ENCODE measurements at places on chromosomes 3 and 15.

- no peak for DNase-seq
- H3K27ac ChIP-seq: no peak overlapping the region
- H3K36me3 ChIP-seq: no peaks in the 10 kb centered on the region
- no peaks in the 10 kb centered on the region for H3K4me1 ChIP-seq
- H3K27me3 ChIP-seq: no peaks in the 10 kb centered on the region
- H3K4me3 ChIP-seq: no peak overlapping the region
Observed at GRCh38 chr3:195195321-195196209, 75.4 kb downstream of the XXYLT1 start.

DNA sequence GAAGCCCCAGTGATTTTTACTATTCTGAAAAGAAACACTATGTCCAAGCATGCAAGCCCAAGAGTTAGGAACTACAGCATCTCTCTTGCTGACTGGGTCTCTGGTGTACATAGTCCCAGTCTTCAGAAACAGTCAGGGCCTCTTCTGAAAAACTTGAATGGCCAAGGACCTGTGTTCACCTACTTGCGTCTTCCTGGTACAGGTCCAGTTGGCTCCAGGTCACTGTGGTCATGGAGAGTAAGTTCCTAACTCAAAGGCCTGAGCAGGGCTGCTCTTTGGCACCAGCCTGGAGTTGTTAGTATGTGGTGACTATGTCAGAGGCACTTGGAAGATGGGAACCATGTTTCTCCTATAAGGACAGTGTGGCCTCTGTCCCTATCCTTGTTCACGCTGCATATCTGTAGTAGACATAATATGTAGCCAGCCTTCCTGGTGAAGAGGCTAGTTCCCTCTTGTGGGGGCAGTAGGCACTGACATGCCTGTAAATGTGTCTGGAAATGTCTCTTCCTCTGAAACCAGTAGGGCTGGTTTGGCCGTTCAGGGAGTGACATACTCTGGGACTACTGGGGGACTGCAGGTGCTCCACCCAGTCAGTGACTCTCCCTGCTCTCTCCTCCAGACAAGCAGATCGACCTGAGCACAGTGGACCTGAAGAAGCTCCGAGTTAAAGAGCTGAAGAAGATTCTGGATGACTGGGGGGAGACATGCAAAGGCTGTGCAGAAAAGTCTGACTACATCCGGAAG, 2.6 kb upstream of the RBM15B start:
- H3K27me3 ChIP-seq: no peaks in the 10 kb centered on the region
- H3K4me1 ChIP-seq: peaks cover 48% of the 10 kb centered on the region
- DNase-seq: no peak
- no peak overlapping the region for H3K27ac ChIP-seq
- no peak overlapping the region for H3K4me3 ChIP-seq

DNA sequence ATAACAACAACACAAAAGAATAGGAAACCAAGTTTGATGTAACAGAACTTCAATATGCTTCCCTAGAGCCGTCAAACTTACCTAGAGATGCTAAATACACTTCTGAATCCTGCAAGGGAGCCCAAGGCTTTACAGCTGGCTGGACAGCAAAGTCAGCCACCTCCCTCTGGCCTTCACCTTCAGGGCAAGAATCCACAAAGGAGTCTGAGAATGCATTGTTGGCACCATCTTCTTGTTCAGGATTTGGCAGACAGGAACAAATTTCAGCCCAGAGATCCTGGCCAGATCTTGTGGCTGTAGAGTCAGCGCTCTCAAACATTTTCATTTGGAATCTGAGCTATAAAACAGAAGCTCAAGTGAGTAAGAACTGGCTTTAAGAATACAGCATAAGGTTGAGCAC, 2.2 kb downstream of the CCDC32 start:
- 0 out of 2 replicates have a peak, but pooled peaks cover 8% of the 10 kb centered on the region for H3K36me3 ChIP-seq
- H3K4me1 ChIP-seq: peaks cover 13% of the 10 kb centered on the region
- H3K27me3 ChIP-seq: no peaks in the 10 kb centered on the region
- DNase-seq: no peak
- no peak overlapping the region for H3K4me3 ChIP-seq

- no peak overlapping the region for H3K4me3 ChIP-seq
- H3K36me3 ChIP-seq: no peaks in the 10 kb centered on the region
- no peaks in the 10 kb centered on the region for H3K4me1 ChIP-seq
- no peaks in the 10 kb centered on the region for H3K27me3 ChIP-seq
- no peak overlapping the region for H3K27ac ChIP-seq
- no peak for DNase-seq
Observed at GRCh38 chr3:172924546-172924945, 174.0 kb downstream of the ECT2 start.

DNA sequence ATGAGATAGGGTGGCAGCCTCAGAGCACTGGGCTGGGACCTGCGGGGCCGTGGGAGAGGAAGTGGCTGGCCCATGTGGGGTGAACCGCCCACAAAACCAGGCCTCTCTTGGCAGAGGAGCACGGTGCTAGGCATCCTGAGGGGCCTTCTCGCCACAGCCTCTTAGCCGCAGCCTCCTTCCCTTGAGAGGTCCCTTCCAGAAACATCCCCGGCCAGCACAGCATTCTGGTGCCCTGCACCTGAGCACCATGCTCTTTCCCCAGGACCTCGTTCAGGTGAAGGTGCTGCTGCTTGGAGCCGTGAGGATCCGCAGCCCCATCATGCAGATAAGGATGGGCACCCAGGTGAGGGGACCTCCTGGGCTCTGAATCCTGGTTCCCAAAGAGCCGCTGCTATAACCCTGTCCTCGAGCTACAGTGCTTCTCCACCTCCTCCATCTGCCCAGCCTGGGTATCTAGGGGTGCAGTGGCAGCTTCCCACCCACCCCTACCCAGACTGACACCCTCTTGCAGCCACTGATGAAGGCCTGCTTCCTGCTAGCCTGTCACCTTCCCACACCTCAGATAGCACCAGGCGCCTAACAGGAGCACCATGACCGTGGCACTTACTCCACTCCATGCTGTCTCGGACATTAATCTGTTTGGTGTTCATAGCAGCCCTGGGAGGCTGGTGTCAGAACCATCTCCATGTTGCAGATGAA, 11.2 kb upstream of the TXNRD3 start:
- H3K27me3 ChIP-seq: peaks cover 8% of the 10 kb centered on the region
- no peaks in the 10 kb centered on the region for H3K36me3 ChIP-seq
- H3K27ac ChIP-seq: no peak overlapping the region
- DNase-seq: no peak
- H3K4me1 ChIP-seq: no peaks in the 10 kb centered on the region
